ENCODE measurements at places on chromosomes 4 and X. TPM values are rescaled to one million over a fixed set of nuclear protein-coding genes. Genes with fewer than 3 reads are reported as not detected.

- DNase-seq: no peak
Observed at GRCh38 chr4:3085948-3086670, 11.6 kb downstream of the HTT start.

- DNase-seq: peak; percentile 65
Observed at GRCh38 chr4:47668810-47669408, 169.0 kb downstream of the CORIN start.

- peak; percentile 82 for DNase-seq
Observed at GRCh38 chr4:37976991-37977470, 16.8 kb downstream of the PTTG2 start.

- DNase-seq: no peak
Observed at GRCh38 chr4:10118048-10119004, 1.7 kb upstream of the WDR1 start.

GRCh38 chr4:137076908-137077307 lies 455.4 kb downstream of the PCDH18 start:
- no peak for DNase-seq

DNA sequence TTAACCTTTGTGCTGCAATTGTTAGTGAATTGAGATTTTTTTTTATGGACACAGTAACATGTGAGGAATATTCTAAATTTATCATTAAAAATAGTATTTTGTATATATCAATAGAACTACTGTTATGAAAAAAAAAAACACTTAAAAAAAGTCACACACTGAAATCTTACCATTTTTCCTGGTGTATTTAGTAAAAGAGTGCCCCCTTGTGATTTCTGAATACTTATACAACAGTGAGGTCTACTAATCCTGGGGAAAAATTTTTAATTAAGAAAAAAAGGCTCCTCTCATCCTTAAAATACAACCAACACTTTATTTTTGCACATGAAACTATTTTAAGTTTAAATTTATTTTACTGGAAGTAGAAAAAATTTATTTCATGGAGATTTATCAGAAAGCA lies 56.4 kb upstream of the SPOCK3 start:
- DNase-seq: no peak

- DNase-seq: peak; percentile 3
Observed at GRCh38 chrX:149392921-149393320, 112.2 kb downstream of the IDS start.

DNA sequence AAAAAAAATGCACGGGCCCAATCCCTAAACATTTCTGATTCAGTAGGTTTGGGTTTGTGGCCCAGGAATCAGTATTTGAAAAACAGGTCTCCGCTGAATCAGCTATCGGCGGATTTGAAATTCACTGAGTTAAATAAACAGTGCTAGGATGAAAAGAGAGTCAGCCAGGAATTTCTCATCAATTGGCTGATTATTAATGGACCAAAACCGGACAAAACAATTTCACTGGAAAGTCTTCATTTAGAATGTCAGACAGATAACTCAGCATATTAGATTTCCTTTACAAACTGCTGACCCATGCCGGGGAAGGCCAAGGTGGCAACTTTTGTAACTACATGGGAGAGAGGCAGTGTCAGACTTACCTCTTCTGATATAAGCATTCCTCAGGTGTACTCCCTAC lies 99.4 kb upstream of the LSM6 start:
- no peak for DNase-seq

DNA sequence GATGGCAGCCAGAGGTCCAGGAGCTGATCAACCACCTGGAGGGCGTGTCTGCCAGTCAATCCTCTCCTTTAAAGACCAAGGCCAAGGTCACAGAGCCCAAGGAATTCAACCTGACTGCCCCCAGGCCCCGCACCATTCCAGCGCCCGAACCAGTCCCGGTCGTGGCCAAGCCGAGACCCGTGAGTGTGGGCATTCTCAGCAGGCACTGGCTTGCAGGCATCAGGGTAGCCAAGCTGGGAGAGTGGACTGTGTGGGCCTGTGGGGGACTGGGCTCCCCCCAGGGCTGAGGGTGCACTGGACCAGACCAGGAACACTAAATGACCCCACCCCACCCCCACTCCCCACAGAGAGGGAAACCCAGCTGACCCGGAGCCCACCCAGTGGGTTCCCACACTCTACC lies 23.8 kb upstream of the RNF4 start:
- no peak for DNase-seq

- no peak for DNase-seq
Observed at GRCh38 chrX:132505116-132505515, 16.3 kb upstream of the MBNL3 start.

GRCh38 chr4:140115140-140115539 lies 38.8 kb downstream of the MAML3 start:
- no peak for DNase-seq

- DNase-seq: no peak
Observed at GRCh38 chrX:152892999-152893891, 4.6 kb upstream of the ZNF185 start.

Gene GNRHR
- polyA plus RNA-seq: 0.73 TPM

Gene ASB9
- 11.4 TPM for polyA plus RNA-seq

Gene FREM3
- polyA plus RNA-seq: 6.0 TPM

Gene FMR1NB
- polyA plus RNA-seq: not detected

Gene SHOX
- 0.19 TPM for polyA plus RNA-seq

Gene PABPC5
- polyA plus RNA-seq: 6.8 TPM

Gene SEL1L3
- 84.6 TPM for polyA plus RNA-seq

Gene HNRNPD
- polyA plus RNA-seq: 555 TPM
